ENCODE measurements at places on chromosomes 3 and 15.

DNA sequence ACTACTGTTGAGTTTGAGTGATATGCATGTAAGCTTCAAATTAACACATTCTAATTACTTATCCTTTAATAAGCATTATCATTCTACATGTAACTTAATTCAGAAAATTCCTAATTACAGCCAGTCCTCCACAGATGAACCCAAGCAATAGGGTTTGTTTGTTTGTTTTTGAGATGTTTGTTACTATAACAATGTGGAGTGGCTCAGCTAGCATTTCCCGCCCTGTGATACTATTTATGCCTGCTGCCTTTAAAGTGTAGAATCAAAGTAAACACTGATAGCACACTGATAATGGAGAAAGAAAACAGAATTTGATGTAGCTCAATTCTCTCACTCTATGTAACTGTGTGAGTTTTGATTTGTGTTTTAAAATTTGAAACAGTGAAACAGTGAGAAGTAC, 105.1 kb upstream of the IGF1R start:
- DNase-seq = no peak

GRCh38 chr3:25801786-25802185, 11.9 kb downstream of the OXSM start:
- no peak for DNase-seq

- DNase-seq = no peak
These were observed 24.9 kb downstream of the NIPA2 start for GRCh38 chr15:22863356-22863755.

DNA sequence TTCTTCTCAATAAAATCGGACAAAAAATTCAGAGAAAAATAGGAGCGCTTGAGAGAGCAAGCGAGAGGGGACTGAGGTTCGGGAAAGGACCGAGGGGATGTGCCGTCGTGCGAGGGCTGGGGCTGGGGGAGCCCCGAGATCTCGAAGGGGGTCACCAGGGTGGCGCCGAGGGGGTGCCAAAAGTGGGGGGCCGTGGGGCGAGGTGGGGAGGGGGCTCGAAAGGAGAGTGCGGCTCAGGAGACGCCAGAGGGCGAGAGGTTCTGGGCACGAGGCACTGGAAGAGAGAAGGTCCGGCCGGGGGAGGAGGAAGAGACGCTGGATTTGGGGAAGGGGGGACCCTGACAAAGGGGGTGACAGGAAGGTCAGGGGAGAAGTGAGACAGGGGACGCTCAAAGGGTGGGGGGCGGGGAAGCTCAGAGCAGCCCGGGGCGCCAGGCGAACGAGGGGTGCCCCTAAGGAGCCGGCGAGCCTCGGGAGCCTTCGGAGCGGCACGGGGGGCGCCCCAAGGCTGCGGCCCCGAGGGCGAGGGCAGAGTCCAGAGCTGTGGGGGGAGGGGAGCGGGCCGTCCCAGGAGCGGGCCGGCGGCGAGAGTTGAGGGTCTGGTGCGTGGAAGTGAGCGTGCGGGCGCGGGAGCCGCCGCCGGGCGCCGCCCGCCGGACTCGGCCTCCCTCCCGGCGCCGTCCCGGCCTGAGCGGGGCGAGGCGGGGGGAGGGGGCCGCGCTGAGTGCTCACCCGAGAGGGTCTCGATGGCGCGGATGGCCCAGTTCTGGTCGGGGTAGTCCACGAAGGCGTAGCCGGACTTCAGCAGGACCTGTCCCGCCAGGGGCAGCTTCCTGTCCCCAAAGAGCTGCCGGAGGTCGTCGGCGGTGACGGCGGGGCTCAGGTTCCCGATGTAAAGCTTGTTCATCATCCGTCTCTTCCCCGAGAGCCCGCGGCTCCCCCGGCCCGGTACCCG, 514 bp downstream of the IGF2BP2 start:
- no peak for DNase-seq

GRCh38 chr3:184968115-184968514, 156.1 kb downstream of the VPS8 start:
- DNase-seq = no peak

DNA sequence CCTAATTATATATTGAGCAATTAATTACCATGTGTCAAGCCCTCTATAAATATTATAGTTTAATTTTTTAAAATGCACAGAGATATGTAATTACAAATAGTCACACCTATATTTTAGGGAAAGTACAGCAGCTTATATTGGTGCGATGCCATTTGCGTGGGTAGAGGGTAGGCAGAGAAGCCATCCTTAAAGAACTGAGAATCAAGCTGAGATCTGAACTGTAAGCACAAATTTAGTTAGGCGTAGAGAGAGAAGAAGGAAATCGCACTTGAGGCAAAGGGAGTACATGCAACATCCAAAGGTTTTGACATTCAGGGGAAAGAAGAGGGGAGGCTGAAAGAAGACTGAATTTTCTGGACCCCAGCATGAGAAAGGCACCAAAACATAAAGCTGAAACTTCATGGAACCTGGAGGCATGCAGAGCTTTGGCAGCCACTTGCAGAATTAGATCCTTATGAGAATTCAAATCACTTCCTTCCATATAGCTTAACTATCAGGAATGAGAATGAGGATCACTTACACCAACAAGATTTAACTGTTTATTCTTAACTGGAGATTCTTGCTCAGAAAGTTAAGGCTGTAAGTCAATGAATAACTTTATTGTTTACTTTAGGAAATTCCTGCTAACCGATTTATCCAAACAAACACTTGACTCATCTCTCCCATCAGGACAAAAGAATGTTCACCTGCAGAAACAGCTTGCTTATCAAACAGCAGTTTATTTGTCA, 114.3 kb downstream of the TGFBR2 start:
- no peak for DNase-seq

GRCh38 chr3:24521420-24522145, 26.9 kb upstream of the THRB start:
- DNase-seq = no peak

DNA sequence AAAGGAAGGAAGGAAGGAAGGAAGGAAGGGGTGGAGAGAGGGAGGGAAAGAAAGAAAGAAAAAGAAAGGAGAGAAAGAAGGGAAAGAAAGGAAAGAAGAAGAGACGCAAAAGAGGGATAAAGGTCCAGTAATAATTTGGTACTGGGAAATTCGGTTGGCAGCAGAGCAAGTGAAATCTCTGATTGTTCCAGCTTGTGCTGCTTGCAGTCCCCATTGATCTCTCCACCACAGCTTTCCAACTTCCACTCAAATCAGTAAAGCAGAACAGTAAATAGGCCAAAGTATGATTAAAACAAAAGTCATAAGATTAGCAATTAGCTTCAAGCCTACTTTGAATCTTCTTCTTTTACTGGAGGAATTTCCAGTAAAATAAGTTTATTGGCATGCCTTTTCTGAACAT, 357.2 kb downstream of the ROBO1 start:
- no peak for DNase-seq

GRCh38 chr3:60703956-60704736, 547.1 kb downstream of the FHIT start:
- DNase-seq = no peak

GRCh38 chr3:132682201-132682600, 22.1 kb downstream of the UBA5 start:
- no peak for DNase-seq

- DNase-seq = no peak
These were observed 250.3 kb upstream of the IGF1R start for GRCh38 chr15:98398056-98398455.

GRCh38 chr3:37741644-37742043, 120.0 kb upstream of the CTDSPL start:
- DNase-seq = no peak

GRCh38 chr3:114034787-114035545, 21.4 kb downstream of the CCDC191 start:
- no peak for DNase-seq

DNA sequence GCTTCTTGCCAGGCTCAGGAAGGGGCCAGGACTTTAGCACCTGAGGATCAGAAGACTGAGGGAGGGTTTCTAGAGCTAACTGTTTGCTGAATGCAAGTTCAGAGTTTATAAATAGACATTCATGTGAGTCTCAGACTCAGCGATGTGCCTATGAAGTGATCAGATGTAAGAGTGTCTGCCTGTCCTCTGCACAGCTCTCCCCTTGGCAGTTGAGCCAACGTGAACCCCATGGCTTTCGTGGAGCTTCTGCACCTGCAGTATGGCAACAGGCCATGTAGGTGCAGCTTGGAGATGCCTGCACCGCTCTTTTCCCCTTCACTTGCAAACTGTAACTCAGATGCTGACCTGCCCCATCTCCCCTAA, 141.9 kb downstream of the CHDH start:
- no peak for DNase-seq

GRCh38 chr3:174266476-174266875, 592.7 kb upstream of the NAALADL2 start:
- no peak for DNase-seq

DNA sequence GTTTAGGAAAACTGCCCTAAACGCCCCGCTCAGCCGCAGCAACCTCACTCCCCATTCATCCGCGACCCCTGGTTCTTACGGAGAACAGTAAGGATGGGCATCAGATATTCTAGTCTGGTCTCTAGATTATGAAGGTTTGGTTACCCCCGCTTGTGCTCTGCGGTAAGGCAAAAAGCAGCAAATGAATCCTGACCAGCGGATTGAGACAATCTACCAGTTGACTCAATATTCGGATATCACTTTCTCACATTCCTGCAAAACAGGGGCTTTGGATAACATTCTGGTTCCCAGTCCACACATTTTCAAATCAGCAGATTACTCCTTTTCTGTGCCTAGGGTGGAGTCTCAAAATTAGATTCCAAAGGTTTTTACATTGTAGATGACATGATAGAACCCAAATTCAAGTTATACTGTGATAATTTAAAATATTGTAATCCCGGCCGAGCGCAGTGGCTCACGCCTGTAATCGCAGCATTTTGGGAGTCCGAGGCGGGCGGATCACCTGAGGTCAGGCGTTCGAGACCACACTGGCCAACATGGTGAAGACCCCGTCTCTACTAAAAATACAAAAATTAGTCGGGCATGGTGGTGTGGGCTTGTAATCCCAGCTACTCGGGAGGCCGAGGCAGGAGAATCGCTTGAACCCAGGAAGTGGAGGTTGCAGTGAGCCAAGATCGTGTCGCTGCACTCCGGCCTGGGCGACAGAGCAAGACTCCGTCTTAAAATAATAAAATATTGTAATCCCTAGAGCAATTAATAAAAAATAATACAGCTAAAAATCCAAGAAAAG, 1.1 kb upstream of the CYFIP1 start:
- no peak for DNase-seq

- DNase-seq = no peak
These were observed 42.9 kb upstream of the CTSH start for GRCh38 chr15:78987556-78988360.

DNA sequence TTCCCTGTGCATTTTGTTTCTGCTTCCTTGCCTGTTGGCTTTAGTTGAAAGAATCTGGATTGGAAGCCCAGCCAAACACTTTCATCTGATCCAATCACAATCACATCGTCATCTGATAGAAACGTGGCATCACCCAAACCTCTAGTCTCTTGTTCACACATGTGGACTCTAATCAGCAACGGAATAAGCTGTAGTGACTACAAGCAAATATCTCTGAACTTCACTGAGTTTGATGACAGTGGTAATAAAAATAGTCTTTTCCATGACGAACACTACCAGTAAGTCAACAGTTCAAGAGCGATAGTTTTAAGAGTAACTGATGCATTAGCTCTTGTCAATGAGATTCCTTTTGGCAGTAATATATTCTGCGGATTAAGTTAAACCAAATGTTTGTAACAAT, 22.8 kb upstream of the MECOM start:
- DNase-seq = no peak

- DNase-seq = no peak
These were observed 549.5 kb upstream of the ARRDC4 start for GRCh38 chr15:97410897-97411575.

DNA sequence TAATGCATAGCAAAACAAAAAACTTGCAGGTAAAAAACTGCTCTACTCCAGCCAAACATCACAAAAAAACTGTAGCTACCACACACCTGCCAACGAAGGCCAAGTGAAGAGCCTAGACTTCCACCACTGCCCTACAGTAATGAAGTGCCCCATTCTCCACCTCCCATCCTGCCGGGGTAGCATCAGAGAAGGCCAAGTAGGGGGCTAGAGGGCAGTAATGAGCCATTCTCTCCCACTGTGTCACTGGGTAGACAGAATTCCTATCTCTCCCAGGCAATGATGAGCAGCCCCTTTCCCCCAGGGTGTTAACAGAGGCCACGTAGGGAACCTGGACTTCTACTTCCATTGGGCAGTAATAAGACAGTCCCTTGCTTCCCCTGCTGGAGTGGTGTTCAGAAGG, 9.5 kb downstream of the SEC22C start:
- DNase-seq = no peak

GRCh38 chr15:67405208-67406191, 115.4 kb upstream of the C15orf61 start:
- DNase-seq = no peak

Measured in iPS DF 6.9 (cell line).